ENCODE measurements at places on chromosomes 13 and 19.

DNA sequence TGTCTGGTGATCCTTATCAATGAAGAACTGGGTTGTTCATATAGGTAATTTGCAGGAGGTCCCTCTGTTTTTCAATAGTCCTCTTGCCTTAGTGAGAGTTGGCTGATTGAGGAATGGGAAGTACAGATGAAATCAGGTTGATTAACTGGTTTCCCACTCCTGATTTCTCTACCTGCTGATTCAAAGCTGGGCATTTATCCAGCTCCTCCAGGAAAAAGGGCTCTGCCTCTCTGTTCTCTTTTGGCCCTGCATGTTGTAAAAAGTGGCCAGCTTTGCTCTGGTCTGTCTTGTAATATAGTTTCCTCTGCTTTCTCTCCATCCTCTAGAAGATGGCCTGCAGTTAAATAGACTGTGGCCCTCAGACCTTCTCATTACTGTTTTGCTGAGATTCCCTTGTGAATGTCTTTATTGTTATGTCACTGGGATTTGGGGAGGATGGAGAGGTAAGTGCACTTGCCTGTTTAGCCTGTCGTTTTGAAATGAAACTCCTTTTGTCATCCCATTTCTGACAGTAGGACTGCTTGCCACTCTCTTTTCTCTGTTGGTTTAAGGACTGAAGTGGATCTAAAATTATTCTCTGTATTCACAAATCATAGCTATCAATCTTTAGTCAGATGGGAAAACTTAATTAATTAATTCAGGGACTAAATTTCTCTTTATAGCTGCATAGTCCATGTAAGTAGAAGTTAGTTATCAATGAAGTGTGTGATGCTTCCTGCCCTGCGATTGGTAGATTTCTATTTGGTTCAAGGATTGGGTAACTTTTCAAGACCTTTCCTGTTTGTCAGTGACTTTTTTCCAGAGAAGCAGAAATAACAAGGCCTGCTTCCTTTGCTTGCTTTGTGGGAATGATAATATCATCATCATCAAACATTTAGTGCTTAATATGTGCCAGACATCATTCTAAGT is 28.5 kb downstream of the GARRE1 start:
- peaks cover 3% of the 10 kb centered on the region for H3K36me3 ChIP-seq
- DNase-seq = no peak
- no peaks in the 10 kb centered on the region for H3K27me3 ChIP-seq
- peaks cover 2% of the 10 kb centered on the region for H3K4me1 ChIP-seq

DNA sequence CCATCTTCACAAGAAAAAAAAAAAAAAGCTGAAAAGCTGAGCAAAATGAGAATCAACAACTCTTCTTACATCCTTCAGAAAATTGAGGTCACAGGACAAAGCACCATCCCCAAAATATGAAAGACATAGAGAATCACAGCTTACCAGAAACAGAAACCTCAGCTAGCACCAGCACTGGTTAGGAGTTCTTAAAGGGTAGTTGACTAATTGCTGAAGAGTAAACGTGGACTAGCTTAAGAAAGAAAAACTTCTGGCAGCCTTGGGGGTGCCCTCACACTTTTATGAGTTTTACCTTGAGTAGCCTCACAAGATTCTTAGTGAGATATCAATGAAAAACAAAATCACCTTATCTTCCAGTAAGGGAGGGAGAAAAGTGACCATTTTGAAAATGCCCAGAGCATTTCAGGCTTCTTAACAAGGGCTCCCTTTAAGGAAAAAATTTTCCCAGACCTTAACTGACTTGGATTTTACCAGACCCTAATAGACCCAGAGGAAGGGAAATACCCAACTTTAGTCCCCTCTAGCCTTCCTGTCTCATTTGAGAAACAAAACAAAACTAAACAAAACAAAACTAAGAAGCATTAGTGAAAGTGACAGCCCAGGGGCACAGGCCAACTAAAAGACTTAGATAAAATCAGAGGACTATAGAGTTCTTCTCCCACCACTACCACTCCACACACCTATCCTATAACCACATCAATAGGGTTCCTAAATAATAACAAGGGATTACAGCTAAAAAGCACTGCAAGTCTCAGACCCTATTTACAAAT is 888.6 kb downstream of the DIAPH3 start:
- H3K27me3 ChIP-seq = peaks cover 2% of the 10 kb centered on the region
- no peaks in the 10 kb centered on the region for H3K4me1 ChIP-seq
- no peak overlapping the region for H3K27ac ChIP-seq
- H3K36me3 ChIP-seq = no peaks in the 10 kb centered on the region
- H3K4me3 ChIP-seq = no peak overlapping the region
- DNase-seq = no peak

DNA sequence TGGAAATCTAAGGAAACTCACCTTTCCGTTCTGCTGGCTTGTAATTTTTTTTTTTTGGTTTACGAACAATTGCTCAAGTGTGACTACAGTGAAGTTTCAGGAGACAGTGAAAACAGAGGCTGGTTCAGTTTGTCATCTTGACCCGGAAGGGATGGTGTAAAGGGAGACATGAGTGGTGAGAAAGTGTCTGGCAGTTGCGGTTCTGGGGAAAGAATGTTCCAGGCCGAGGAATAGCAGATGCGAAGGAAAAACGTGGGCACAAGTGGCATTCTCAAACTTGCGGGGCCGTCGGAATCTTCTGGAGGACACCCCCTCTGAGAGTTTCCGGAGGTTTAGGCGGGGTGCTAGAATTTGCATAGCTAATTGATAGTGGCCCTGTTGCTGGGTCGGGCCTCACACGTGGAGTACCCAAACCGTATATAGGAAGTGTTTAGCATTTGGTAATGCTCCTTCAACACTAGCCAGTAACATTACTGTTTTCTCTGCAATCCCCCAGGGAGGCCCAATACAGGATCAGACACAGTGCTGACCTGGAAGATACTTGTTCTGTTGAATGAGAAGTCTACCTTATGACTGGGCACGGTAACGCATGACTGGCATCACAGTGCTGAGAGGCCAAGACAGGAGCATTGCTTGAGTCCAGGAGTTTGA is 2.8 kb upstream of the TNFSF9 start:
- DNase-seq = no peak
- H3K4me3 ChIP-seq = no peak overlapping the region
- peaks cover 31% of the 10 kb centered on the region for H3K4me1 ChIP-seq
- H3K27ac ChIP-seq = no peak overlapping the region

DNA sequence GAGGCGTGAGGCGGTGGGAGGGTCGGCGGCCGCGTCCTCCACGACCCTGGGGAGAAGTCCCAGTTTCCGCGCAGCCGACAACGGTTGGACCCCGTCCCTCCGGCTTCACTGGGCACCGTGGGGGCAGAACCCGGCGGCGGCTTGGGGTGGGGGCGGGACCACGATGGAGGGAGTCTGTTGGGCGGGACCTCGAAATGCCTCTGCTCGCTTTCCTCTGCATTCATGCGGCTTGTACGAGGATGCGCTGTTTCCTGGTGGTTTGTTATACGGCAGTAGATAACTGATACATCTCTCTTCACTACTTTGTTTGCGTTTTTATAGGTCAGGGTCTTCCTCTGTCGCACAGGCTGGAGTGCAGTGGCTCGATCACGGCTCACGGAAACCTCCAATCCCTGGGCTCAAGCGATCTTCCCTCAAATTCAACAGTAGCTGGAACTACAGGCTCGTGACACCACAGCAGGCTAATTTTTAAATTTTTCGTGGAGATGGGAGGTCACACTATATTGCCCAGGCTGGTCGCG is 24.6 kb upstream of the ZNF846 start:
- H3K4me1 ChIP-seq = peaks cover 30% of the 10 kb centered on the region
- no peaks in the 10 kb centered on the region for H3K36me3 ChIP-seq
- DNase-seq = peak; percentile 78
- peak overlapping the region; percentile 88 for H3K27ac ChIP-seq

GRCh38 chr19:49677231-49677900 is at the start of gene PRMT1:
Gene PRMT1 (plus strand): TSS chr19:49677271. CDS start chr19:49677281, 10 bp downstream.
- H3K4me3 ChIP-seq = peak within 1 kb of the TSS; percentile 74
- H3K36me3 ChIP-seq = peaks cover 8% of the 10 kb centered on the region
- H3K27me3 ChIP-seq = no peaks in the 10 kb centered on the region
- DNase-seq = peak; percentile 69

Measured in activated CD8-positive, alpha-beta memory T cell treated with anti-CD3 and anti-CD28 coated beads, Interleukin-2, amount 10 ng/mL, durations not matched to agents 7 days and 5 days (primary cell).